ENCODE measurements at places on chromosomes 6 and 20.

DNA sequence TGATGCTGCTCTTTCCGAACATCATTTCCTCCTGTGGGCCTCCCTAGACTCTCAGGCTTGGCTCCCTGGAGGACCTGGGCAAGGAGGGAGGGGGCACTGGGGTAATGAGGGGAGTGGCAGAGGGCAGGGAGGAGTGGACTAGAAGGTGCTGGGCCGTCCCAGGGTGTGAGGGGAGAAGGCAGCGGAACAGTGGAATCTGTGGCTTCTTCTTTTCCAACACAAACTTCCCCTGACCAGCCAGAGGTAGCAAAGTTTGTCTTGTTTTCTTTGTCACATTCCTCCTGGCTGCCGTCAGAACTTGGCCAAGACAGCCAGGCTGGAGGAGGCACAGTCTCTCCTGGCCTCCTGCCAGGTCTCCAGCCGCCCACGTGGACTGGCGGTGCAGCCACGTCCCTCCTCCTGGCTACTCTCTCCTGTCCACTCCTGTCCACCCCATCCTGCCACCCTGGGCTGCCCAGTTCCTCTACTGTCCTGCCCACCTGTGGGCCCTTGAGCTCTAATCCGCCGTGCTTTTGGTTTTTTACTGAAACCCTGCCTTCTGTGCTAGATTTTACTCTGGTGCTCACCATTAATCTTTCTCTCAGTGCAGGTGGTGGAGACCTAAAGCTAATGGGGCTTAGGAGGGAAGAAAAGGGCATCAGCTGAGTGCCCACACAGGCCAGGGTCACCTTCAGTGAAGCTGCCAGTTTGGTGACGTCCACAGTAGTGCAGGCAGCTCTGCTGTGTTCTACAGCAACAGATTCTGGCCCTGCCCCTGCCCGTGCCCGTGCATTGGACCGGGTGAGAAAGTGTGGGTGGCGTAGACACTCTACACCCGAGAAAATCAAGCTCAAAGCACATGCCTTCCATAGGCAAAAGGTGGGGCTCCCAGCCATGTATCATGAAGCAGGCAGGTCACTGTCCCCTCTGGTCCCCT, 2.8 kb upstream of the CDSN start:
- peak; percentile 64 for DNase-seq

DNA sequence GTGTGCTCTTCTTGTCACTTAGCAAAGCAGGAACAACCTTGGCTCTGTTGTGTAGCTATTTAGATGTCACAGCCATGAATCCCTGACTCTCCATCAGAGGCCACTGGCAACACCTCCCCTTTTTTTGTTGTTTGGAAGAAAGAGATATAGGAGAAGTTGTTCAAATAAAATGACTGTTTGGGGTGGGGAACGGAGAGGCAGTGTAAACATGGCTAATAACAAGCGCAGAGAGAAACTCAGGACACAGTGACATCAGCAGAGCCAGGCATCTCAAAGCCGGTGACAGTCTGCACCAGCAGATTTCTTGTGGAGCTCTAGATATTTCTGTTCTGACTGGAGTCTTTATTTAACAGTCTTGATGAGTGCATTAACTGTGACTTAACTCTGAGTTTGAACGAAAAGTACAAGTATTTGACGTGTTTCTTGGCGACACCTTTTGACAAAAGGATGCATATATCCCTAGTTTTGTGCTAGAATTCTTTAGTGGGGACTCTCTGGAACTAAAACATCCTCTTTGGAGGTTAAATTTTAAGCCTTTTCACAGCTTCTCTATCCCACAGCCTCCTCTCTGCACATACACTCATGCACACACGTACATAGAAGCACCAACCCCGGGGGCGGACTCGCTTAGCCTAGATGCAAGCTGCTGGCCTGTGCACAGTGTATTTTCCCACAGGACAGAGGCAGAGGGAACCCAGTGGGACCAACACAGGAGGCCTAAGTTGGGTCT, 53.8 kb downstream of the ADAT2 start:
- no peak for DNase-seq

GRCh38 chr6:170139531-170139930, 151.3 kb downstream of the DLL1 start:
- no peak for DNase-seq

- no peak for DNase-seq
Measured at GRCh38 chr6:53906103-53906502, 111.3 kb downstream of the LRRC1 start.

DNA sequence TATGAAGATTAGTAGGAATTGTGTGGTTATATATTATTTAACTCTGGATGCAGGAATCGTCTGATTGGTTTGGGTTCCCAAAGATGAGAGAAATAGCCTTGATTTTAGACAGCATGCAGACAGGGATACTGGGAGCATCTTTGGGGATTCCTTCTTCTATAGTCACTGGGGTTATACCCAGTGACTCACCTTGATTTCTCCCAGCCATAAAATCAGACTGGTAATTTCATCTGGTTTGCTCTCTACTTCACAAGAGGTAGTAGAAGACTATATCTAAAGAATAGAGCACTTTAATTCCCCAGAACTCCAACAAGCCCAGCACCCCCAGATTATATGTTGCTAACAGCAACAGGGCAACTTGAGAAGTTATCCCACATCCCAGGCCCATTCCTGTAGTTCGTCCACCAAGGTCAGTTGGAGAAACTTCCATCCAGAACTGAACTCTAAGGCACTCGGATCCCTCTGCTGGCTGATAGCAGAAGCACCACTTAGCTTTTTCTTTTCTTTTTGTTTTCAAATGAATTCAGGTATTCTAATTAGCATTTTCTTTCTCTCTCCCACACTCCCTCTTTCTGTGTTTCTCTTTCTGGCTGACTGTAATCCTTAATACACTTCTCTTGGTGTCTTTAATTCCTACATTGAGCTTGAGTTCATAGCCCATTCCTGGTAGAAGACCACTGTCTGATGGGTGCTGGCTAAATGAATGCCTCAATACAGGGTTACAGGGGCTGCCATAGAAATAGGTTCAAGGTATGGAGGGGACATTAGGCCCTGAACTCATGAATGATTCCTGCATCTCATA, 20.4 kb upstream of the EFHC1 start:
- peak; percentile 40 for DNase-seq
